ENCODE measurements at places on chromosomes 3 and 15. TPM values are rescaled to one million over a fixed set of nuclear protein-coding genes. Genes with fewer than 3 reads are reported as not detected.

DNAJC17 gene
- total RNA-seq, result 27.2 TPM

PSMA4 gene
- total RNA-seq, result 181 TPM

LTK gene
- total RNA-seq, result under 0.01 TPM

PKM gene
- total RNA-seq, result 2,152 TPM

CA12 gene
- total RNA-seq, result 98.9 TPM

All from smooth muscle cell of the umbilical artery (primary cell).